GM23248 (cell line): ENCODE measurements at places on chromosomes 6 and 20. TPM values are rescaled to one million over a fixed set of nuclear protein-coding genes. Genes with fewer than 3 reads are reported as not detected.

GRCh38 chr6:33785778-33786177 is 3.2 kb downstream of the LEMD2 start:
- peak overlapping the region; percentile 97 for H3K27ac ChIP-seq
- H3K36me3 ChIP-seq, result peaks cover 18% of the 10 kb centered on the region; the same call in 1 of the 2 replicates
- H3K4me3 ChIP-seq, result peak overlapping the region; percentile 73
- H3K4me1 ChIP-seq, result peaks cover 47% of the 10 kb centered on the region

DNA sequence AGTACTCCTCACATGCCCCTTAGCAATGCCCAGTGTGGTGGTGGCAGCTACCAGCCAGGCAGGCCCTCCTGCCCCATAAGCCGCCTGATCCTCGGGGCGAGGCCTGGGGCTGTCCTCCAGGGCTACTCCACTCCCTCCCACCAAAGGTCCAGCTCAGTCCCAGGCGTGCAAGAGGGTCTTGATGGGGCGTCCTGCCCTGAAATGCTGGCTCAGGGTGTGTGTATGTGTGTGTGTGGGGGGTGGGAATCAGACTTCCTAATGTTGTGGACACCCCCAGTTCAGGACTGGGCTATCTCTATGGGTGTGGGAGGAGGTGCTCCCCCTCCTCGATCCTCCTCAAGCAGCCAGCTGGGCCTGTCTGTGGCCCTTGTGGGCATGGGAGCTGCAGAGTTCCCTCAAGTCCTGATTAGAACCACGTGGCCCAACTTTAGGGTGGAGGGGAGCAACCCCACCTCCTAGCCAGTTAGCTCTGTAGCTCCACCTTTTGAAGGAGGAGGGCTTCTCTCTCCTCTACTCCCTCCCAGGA is 7.5 kb downstream of the HSPA12B start:
- H3K27me3 ChIP-seq, result no peaks in the 10 kb centered on the region
- no peaks in the 10 kb centered on the region for H3K36me3 ChIP-seq
- no peak for DNase-seq
- H3K27ac ChIP-seq, result no peak overlapping the region
- no peak overlapping the region for H3K4me3 ChIP-seq

DNA sequence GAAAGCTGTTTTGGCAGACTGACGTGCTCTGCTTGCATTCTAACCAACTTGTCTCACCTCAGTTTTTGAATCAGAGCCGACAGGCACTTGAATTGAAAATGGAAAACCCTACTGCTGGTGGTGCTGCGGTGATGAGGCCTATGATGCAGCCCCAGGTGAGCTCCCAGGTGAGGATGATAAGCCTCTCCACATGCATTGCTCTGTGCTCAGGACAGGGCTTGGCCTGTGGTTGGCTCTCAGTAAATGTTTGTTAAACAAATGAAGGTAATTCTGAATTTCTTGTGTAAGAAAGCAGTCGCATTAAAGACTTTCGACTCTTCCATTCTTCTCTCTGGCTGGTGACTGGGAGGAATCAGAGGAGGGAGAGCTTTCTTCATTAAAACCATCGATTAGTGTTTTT is 136.3 kb downstream of the SULF2 start:
- no peaks in the 10 kb centered on the region for H3K27me3 ChIP-seq
- H3K4me3 ChIP-seq, result no peak overlapping the region
- H3K27ac ChIP-seq, result no peak overlapping the region
- DNase-seq, result no peak
- H3K36me3 ChIP-seq, result peaks cover 49% of the 10 kb centered on the region

DNA sequence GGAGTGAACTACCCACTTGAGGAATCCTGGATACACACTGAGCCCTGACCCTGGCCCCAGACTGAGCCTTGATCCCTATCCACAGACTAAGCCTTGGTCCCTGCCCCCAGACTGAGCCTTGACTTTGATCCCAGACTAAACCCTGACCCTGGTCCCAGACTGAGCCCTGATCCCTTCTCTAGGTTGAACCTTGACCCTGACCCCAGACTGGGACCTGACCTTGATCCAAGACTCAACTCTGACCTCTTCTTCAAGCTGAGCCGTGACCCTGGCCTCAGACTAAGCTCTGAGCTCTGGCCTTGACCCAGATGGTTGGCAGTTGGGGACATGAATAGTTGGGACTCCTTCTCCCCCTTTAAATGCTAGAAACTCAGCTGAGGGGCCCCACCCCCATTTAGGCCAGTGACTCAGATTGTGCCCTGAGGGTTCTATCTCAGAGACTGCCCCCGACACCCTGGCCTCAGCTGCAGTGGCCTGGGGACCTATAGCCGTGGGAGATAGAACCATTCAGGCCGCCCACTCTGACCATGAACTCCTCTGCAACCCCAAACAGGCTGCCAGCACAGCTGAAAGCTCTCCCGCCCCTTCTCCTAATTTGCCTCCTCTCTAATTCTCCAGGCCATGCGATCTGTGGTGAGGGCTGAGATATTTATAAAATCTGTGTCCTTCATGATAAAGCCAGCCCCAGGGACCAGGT is 84.7 kb downstream of the DLGAP4 start:
- no peaks in the 10 kb centered on the region for H3K4me1 ChIP-seq
- DNase-seq, result no peak
- H3K36me3 ChIP-seq, result no peaks in the 10 kb centered on the region
- peaks cover 11% of the 10 kb centered on the region; the same call in 1 of the 2 replicates for H3K27me3 ChIP-seq
- H3K4me3 ChIP-seq, result no peak overlapping the region

- H3K4me3 ChIP-seq, result no peak overlapping the region
- no peaks in the 10 kb centered on the region for H3K27me3 ChIP-seq
- peaks cover 19% of the 10 kb centered on the region; the same call in 1 of the 2 replicates for H3K36me3 ChIP-seq
- DNase-seq, result no peak
- no peaks in the 10 kb centered on the region for H3K4me1 ChIP-seq
Observed at GRCh38 chr20:33640287-33640686, 21.8 kb upstream of the C20orf144 start.

GRCh38 chr6:38803129-38803528 is 88.0 kb downstream of the DNAH8 start:
- H3K27me3 ChIP-seq, result no peaks in the 10 kb centered on the region; the same call in 1 of the 2 replicates
- H3K4me3 ChIP-seq, result no peak overlapping the region
- no peak for DNase-seq
- H3K4me1 ChIP-seq, result no peaks in the 10 kb centered on the region
- no peaks in the 10 kb centered on the region for H3K36me3 ChIP-seq

GRCh38 chr6:167097770-167098169 is 25.1 kb upstream of the CCR6 start:
- H3K27ac ChIP-seq, result no peak overlapping the region
- no peaks in the 10 kb centered on the region for H3K36me3 ChIP-seq
- no peak overlapping the region for H3K4me3 ChIP-seq

GRCh38 chr20:57601737-57602136 is 18.5 kb downstream of the ZBP1 start:
- peaks cover under 1% of the 10 kb centered on the region; the same call in 1 of the 2 replicates for H3K27me3 ChIP-seq
- no peak overlapping the region for H3K4me3 ChIP-seq
- H3K4me1 ChIP-seq, result no peaks in the 10 kb centered on the region

GRCh38 chr6:156852147-156852857 is 75.1 kb downstream of the ARID1B start:
- DNase-seq, result no peak
- H3K36me3 ChIP-seq, result no peaks in the 10 kb centered on the region
- H3K27ac ChIP-seq, result no peak overlapping the region
- no peak overlapping the region for H3K4me3 ChIP-seq
- H3K4me1 ChIP-seq, result peaks cover 10% of the 10 kb centered on the region; the same call in 1 of the 2 replicates

The OR12D3 gene
- not detected in 2 replicates for total RNA-seq

DNA sequence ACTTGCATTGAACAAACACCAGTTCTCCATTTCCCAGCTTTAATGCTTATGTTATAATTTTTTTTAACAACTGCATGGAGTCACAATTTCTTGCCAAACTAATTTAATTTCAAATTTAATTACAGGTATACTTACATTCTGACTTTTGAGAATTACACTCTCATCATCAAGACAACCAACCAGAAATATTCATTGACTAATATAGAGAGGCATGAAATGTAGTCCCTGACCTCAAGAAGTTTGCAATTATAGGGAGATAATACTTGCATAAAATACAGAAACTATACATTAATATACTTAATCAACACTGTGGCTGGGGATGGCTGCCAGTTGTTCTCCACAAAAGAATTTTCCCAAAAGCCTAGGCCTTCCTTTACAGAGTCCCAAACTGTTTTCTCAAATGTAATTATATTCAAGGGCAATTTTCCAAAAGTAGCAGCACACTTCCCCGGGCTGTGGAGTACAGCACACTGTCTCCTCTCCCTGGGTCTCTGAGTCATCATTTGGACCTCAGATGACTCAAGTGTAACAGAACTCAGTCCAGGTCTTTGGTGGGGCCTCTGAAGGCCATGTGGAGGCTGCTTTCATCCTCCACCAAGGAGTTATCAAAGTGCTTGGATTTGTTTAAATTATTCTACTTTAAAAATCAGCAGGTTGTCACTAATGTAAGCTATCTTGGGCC is 114.1 kb downstream of the KIF16B start:
- peak overlapping the region; percentile 2; the same call in 1 of the 2 replicates for H3K27ac ChIP-seq
- H3K4me1 ChIP-seq, result peaks cover 16% of the 10 kb centered on the region
- no peaks in the 10 kb centered on the region for H3K36me3 ChIP-seq
- no peaks in the 10 kb centered on the region for H3K27me3 ChIP-seq

The PPIL6 gene
- total RNA-seq, result 3.5 and 3.7 TPM in 2 replicates

The EEF1A2 gene
- total RNA-seq, result 0.43 TPM in 1 of 2 replicates, not detected in the other

GRCh38 chr20:24151621-24152294 is 163.2 kb upstream of the GGTLC1 start:
- DNase-seq, result no peak
- no peaks in the 10 kb centered on the region; the same call in 1 of the 2 replicates for H3K27me3 ChIP-seq
- no peak overlapping the region for H3K27ac ChIP-seq

DNA sequence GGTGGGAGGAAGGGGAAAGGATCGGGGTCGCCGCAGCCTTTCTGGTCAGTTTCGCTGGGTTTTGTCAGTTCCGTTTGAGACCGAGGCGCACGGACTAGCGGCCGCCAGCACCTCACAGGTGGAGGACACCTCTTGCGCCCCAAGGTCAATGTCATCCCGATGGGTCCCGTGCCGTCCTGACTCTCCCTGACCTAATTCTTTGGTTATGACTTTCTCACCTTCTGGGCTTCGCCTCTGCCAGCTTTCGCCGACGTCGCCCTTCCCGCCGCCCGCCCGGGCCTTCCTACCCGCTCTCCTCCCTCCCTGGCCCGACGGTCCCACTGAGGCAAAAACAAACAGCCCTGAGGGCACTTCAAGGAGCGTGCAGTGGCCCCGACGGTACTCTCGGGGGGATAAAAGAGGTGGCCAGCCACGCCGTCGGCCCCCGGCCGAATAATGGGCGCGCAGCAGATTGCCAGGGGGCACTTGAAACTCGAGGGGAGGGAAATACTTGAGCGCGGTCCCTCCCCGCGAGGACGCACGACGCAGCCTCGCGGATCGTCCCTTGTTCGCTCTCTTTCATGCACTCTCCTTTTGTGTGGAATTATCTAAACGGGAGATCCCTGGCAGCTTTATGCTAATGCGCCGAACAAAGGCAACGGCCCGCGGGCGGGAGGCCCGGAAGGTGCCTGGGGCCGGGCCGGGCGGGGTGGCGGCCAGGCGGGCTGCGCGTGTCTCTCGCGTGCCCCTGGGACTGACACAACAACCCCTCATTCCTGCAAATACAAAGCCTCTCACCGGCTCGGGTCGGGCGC is 3.9 kb upstream of the INSM1 start:
- no peaks in the 10 kb centered on the region for H3K36me3 ChIP-seq
- H3K27me3 ChIP-seq, result peaks cover 67% of the 10 kb centered on the region
- H3K4me1 ChIP-seq, result no peaks in the 10 kb centered on the region
- no peak for DNase-seq
- no peak overlapping the region for H3K27ac ChIP-seq
- H3K4me3 ChIP-seq, result no peak overlapping the region

GRCh38 chr6:143038833-143039232 is 21.9 kb upstream of the AIG1 start:
- H3K27me3 ChIP-seq, result no peaks in the 10 kb centered on the region
- H3K36me3 ChIP-seq, result no peaks in the 10 kb centered on the region
- H3K27ac ChIP-seq, result no peak overlapping the region
- no peak overlapping the region for H3K4me3 ChIP-seq
- H3K4me1 ChIP-seq, result no peaks in the 10 kb centered on the region
- no peak for DNase-seq

DNA sequence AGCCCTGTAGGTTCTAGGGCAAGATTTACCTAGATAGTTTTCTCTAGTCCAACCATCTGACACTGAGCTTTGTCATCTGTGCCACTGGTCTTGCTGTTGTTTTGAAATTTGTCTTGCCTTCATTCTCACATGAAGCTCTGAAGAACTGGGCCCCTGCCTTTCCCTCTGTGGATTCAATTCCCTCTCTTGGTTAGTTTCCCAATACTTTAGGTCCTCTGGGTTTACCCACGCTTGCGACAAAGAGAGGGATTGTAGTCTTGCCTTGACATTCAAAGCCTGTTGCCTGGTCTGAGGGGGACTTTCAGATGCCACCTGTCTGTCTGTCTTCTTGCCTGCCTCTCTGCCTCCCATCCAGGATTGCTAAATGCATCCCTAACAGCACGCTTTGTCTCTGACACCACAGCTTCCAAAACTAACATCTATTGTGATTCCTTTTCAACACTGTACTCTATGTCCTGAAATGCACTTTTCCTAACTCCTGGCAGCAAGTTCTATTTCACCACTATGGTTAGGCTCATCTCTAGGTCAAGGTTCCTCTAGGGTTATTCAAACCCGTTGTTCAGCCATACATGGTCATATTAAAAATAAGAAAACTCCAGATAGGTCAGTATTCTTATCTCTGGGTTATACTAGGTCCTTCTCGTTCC is 25.5 kb upstream of the MANEA start:
- no peak overlapping the region for H3K4me3 ChIP-seq
- H3K27me3 ChIP-seq, result no peaks in the 10 kb centered on the region
- H3K4me1 ChIP-seq, result no peaks in the 10 kb centered on the region
- DNase-seq, result no peak
- H3K36me3 ChIP-seq, result no peaks in the 10 kb centered on the region

- peak overlapping the region; percentile 98 for H3K4me3 ChIP-seq
- H3K27ac ChIP-seq, result peak overlapping the region; percentile 41
- H3K4me1 ChIP-seq, result peaks cover 38% of the 10 kb centered on the region
- H3K27me3 ChIP-seq, result no peaks in the 10 kb centered on the region
- H3K36me3 ChIP-seq, result peaks cover 8% of the 10 kb centered on the region; the same call in 1 of the 2 replicates
Observed at GRCh38 chr6:43579171-43579570, 3.2 kb downstream of the POLH start.

GRCh38 chr20:1362484-1362883 is 30.4 kb downstream of the FKBP1A start:
- no peaks in the 10 kb centered on the region for H3K27me3 ChIP-seq
- no peak for DNase-seq
- H3K36me3 ChIP-seq, result peaks cover 20% of the 10 kb centered on the region
- no peak overlapping the region for H3K27ac ChIP-seq
- no peaks in the 10 kb centered on the region for H3K4me1 ChIP-seq
- H3K4me3 ChIP-seq, result no peak overlapping the region

- H3K27ac ChIP-seq, result no peak overlapping the region
- DNase-seq, result no peak
- no peaks in the 10 kb centered on the region for H3K27me3 ChIP-seq
- no peaks in the 10 kb centered on the region for H3K36me3 ChIP-seq
Observed at GRCh38 chr6:161254126-161254463, 19.8 kb downstream of the AGPAT4 start.

- DNase-seq, result no peak
- H3K36me3 ChIP-seq, result peaks cover 6% of the 10 kb centered on the region; the same call in 1 of the 2 replicates
- H3K27me3 ChIP-seq, result no peaks in the 10 kb centered on the region
- no peak overlapping the region for H3K4me3 ChIP-seq
- H3K27ac ChIP-seq, result no peak overlapping the region
- H3K4me1 ChIP-seq, result peaks cover 4% of the 10 kb centered on the region
Observed at GRCh38 chr20:37194621-37195417, 15.5 kb upstream of the MROH8 start.
